ENCODE measurements at places on chromosomes 2 and 18. TPM values are rescaled to one million over a fixed set of nuclear protein-coding genes. Genes with fewer than 3 reads are reported as not detected.

Gene WIPF1
- 21.2 TPM for total RNA-seq

DNA sequence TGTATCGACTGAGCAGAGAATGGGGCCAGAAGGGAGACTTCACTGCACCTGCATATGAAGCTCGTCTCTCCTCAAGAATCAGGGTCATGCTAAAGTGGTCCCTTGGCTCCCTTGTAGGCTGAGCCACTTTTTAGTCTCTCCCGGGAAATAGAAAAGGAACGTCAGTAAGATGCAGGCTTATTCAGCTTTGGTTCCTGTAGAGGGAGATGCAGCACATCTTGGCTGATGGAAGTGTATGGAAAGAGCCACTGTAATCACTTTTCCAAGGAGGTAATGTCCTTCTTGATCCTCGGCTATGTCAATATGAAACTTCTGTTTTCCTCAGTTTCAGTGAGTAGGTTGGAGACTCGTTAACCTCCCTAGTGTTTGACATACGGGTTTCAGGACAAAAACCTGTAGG is 235.2 kb downstream of the GCA start:
- DNase-seq: no peak

GRCh38 chr2:110820128-110820527 is 87.8 kb downstream of the ACOXL start:
- DNase-seq: no peak

- peak; percentile 95 for DNase-seq
Measured at GRCh38 chr2:69095305-69095704, 82.3 kb downstream of the ANTXR1 start.

- DNase-seq: no peak
Measured at GRCh38 chr18:3328532-3328931, 66.6 kb downstream of the MYL12B start.

DNA sequence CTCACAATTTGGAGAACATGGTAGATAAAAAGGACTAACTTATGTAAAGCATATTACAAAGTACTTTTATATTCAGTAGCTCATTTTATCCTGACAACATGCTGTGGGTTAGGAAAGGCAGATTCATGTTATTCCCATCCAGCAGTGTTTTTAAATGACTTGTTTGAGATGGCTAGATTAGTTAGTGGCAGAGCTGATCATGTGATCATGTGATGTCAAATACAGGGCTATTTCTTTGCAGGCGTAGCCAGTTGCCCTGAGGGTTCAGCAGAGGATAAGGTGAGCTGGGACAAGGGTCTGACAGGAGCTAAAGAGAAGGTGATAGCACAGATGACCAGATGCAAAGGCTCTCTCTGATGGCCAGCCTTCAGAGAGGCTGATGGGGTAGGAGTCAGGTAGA is 97.8 kb downstream of the ADD2 start:
- no peak for DNase-seq

- peak; percentile 13 for DNase-seq
Measured at GRCh38 chr2:234091432-234091879, 41.0 kb downstream of the SPP2 start.

DNA sequence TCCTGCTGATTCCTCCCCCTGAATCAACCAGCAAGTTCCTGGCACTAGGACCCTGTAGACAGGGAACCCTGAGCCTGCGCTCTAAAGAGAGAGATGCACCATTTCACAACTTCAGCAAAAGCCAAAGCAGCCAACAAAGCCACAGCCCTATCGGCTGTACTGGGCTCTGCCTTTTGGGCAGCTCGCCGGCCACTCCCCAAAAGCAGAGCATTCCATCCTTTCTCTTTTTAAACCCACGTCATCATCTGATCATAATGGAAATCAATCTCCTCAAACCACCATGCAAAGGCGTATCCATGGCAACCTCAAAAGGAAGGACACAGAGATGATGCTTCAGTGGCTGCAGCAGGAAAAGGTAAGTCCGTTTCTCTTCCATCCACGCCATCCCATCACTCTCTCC is 5.3 kb upstream of the DCTN1 start:
- DNase-seq: no peak

DNA sequence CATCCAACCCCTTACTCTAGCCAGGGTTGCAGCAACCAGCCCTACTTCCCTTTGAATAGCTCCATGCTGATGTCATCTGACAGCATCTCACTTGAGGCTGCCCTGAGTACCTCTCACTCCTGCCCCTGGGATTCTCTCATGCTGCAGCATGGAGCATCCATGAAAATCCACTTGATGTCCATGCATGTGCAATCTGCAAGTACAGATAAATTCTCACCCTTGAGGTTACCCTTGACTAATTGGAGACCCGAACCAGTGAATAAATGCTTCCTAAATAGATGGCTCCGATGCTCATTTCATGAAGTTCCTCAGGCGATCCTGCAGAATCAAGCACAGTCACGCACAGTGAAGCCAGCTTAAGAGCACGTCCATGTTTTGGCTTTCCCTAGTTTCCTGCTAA is 298.3 kb downstream of the RBM43 start:
- DNase-seq: no peak

DNA sequence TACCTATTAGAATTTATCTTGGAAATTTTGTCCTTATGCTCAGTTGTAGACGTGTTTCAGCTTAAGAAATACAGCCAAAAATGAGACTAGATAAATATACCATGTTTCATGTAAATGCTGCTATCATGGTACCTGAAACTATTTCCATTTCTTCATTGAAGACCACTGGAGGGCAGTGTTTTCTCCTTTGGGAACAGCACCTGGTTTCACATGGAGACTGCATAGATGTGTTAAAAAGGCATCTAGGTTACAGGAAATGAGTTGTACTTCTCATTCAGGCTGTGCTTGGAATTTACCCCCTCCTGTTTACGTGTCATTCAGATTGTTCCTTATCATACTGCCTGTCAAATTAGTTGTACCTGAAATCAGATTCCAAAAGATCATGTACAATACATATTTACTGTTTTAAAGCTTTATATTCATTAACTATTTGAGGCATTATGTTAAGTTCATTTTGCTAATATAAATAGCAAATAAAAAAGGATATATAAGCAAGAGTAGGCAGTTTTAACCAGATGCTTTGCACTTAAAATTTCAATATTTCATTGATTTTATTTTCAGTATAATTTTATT is 57.3 kb upstream of the PSMD14 start:
- peak; percentile 38 for DNase-seq

DNA sequence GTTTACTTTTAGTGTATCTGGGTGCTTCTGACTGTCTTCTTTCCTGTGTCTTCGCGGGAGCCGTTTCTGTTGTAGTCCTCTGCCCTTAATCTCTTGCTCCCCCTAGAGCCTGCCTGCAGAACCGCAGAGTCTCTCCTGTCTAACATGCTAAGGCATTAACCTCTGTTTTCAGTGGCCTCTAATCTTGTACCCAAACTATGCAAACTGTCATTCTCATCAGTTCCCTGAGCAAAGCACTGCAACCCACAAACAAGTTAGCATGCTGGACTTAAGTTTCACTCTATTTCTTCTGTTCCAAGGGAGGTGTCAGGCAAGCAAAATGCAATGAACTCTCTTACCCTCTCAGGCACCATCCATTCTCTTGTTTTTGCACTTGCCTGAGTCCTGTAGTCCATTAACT is 138.4 kb downstream of the OTX1 start:
- DNase-seq: no peak

Measured in umbilical cord (tissue), 2 donors.